HFFc6 (cell line): ENCODE measurements at places on chromosomes 11 and 22. TPM values are rescaled to one million over a fixed set of nuclear protein-coding genes. Genes with fewer than 3 reads are reported as not detected.
A peak's percentile ranks its signal among the peaks of the same experiment; 100 is the strongest.

- DNase-seq: no peak
Measured at GRCh38 chr22:27537501-27537900, 264.1 kb downstream of the MN1 start.

- DNase-seq: no peak
Measured at GRCh38 chr11:1846453-1846932, 6.4 kb upstream of the LSP1 start.

DNA sequence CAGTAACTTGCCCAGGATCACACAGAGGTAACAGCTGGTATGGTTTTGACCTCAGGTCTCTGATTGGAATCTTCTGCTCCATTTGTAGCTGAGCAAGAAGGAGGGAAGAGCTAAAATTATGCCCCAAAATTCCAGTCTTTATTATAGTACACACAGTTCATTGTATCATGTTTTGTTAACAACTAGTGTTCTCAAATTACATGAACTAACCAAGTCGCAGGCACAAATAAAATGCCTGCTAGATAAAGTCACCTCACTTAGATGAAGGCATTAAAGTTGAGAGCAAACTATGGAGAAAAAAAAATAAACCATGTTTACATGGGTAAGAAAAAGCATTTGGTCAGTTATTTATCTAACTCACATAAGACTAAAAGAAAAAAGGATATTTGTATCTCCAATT, 58.8 kb downstream of the PDGFD start:
- DNase-seq: peak; percentile 14

GRCh38 chr22:19961201-19961580, 19.6 kb upstream of the TXNRD2 start:
- no peak for DNase-seq

GRCh38 chr11:35923452-35923851, 20.4 kb upstream of the LDLRAD3 start:
- no peak for DNase-seq

- peak; percentile 69 for DNase-seq
Measured at GRCh38 chr22:45577746-45578523, 75.3 kb downstream of the FBLN1 start.

DNA sequence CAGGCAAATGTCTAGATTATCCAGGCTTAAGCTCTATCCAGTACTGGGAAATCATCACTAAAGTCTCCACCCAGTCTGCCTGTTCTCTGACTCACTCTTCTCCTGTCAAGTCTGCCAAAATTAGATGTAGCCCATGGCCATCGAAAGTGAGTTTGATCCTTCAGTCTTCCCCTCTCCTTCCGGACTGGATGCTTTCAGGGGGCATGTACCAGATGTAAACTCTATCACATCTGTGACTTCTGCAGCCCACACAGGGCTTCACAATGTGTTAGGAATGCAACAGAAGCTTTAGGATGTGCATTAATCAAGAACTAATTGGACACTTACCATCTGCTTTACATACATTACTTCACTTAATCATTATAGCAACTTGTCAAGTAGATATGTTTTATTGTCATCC, 12.3 kb downstream of the ME3 start:
- DNase-seq: peak; percentile 55

DNA sequence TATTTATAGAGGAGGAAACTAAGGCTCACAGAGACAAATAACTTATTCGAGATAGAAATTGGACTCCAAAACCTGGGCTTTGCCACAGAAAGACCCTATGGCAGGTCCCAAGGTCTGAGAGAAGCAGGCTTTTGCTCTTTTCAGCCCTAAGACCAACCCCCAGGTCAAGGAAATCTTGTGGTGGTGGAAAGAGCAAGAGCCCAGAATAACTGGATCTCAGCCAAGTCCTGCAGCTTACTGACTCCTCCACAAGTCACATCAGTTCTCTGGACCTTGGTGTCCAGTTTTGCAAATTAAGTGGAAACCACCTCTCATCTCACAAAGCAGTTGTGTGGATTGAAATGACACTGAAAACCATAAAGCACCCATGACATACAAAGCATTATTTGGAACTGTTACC, 122.2 kb downstream of the C11orf58 start:
- DNase-seq: no peak

DNA sequence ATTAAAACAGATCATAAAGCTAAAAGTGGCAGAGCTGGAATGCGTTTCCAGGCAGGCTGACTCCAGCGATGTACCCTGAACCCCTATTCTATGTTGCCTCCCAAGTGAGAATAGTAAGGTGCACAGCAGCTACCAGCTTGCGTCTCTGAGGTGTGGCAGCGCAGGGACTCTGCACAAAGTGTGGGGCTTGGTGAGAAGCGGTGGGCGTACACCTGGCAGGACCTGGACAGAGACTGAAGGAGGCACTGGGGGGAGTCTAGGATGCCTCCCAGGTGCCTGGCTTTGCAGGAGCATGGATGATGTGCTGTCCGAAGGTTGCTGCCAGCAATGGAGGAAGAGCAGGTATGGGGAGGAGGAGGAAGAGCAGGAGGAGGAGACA, 42.9 kb downstream of the AMPD3 start:
- no peak for DNase-seq

DNA sequence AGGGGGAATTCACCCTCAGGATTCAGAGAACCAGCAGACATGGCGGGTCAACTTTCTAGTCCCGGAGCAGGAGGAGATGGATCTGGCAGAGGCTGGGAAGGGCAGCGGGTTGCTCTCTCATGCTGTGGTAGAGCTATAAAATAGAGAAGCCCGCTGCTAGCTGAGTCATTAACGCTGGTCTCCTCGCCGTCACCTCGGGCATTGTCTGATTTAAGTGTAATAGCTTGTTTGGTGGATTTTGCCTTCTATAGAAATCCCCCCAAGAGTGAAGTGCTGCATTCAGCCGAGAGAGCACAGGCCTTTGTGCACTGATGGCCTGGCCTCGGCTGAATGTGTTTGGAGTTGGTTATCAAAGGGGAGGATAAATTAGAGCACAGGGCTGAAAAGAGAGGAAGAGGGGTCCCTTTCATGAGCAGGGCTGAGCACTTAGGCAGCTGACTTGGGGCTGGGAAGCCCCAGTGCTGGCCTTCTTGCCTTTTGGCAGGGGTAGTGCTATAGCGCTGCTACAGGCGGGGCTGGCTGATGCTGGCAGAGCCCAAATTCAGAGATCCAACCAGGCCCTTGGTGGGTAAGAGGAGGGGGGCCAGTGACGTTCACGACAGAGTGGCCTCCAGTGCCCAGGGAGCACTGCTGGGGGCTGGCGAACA, 161.1 kb upstream of the CADM1 start:
- no peak for DNase-seq

GRCh38 chr11:58770166-58770565, 38.4 kb upstream of the GLYAT start:
- DNase-seq: no peak

- no peak for DNase-seq
Measured at GRCh38 chr11:130774703-130775102, 141.6 kb downstream of the SNX19 start.

GRCh38 chr11:117824571-117825537, at the start of gene FXYD2:
FXYD2 (minus strand) TSS chr11:117824744; CDS start chr11:117824678, 66 bp downstream.
- no peak for DNase-seq

DNA sequence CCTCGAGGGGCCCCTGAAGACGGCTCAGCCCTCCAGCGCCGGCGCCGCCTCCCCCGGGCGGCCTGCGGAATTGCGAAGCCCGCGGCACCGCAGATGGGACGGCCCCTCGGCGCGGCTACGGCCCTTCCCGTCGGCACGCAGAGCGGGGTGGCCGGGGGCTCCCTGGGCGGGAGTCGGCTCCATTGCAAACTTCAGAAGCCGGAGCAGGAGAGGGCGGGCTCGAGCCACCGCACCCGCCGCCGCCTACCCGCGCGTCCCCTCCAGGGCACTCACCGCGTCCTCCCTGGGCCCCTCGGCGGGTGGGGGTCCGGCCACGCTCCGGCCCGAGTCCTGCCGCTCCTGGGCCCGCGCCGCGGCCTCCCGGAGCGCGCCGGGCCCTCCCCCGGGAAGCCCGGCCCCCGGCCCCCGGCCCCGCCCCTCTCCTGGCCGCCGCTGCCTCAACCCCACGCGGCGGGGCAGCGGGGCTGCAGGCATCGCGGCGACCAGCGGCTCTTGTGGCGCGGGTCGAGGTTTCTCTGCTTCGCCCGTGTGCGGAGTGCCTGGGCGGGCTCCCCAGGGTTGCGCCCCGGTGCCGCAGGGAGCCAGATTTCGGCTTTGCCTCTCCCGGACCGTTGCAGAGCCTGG, at the start of gene PACSIN3:
Gene PACSIN3, minus strand, starts transcription at position 359 of the 624 bp plus-strand sequence. CDS start 3,707 bp downstream, outside the sequence.
- DNase-seq: no peak

GRCh38 chr11:11032066-11032465, 174.2 kb upstream of the ZBED5 start:
- DNase-seq: no peak

DNA sequence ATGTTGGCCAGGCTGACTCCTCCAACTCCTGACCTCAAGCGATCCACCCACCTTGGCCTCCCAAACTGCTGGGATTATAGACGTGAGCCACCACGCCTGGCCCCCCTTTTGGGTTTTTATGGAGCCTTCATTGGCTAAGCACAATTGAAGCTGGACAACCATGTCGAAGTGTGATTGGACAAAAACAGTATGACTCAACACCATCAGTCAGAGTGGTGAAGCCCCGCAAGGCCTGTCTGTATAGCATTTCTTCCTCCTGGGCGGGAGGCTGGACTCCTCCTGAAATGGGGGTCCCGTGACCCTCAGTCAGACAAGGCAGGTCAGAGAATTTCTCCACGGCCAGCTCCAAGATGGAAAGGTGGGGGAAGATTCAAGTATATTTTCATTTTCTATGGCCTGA, 3.1 kb upstream of the PARVB start:
- no peak for DNase-seq

DNA sequence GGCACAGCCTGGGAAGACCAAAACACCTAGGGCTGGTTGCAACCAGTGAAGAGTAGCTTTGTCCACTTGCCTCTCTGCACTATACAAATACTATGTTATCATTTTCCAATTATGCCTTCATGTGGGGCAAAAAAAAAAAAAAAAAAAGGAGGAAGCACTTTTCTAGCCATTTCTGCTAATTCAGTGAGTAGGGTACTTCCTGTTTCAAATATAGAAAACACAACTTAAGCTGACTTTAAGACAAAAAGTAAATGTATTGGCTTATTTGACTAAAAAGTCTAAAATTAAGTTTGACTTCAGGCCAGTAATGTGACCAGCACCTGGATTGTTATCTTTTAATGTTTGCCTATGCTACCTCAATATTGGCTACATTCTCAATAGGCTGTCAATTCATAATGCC, 15.3 kb downstream of the CCDC73 start:
- DNase-seq: no peak

DNA sequence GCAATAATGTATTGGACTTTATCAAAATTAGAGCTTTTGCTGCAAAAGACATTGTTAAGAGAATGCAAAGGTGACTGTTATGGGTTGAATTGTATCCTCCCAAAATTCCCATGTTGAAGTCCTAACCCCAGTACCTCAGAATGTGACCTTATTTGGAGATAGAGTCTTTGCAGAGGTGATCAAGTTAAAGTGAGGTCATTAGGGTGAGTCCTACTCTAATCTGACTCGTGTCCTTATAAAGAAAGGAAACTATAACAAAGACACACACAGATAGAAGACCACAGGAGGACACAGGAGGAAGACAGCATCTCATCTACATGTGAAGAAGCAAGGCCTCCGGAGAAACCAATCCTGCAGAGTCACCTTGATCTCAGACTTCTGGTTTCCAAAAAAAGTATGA, 1011.2 kb downstream of the TBC1D22A start:
- DNase-seq: no peak

GRCh38 chr11:76759092-76759491, 24.1 kb upstream of the TSKU start:
- no peak for DNase-seq

DNA sequence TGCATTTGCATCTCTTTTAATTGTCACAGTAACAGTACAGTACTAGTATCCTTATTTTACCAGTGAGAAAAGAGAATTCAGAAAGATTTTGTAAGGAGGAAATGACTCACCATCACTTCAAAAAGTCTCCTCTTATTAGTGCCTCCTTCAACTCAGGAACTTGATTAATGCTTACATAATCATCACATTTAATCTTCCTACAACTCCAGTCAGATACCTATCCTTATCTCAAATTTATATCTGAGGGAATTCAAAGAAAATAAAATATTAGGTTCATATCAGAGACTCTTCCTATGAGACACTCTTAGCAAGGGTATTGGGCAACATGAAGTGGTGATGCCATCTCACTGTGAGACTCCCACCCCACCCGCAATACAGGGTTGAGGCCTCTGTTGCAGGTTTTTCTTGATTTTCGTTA, 26.1 kb upstream of the CTSC start:
- peak; percentile 24 for DNase-seq

DNA sequence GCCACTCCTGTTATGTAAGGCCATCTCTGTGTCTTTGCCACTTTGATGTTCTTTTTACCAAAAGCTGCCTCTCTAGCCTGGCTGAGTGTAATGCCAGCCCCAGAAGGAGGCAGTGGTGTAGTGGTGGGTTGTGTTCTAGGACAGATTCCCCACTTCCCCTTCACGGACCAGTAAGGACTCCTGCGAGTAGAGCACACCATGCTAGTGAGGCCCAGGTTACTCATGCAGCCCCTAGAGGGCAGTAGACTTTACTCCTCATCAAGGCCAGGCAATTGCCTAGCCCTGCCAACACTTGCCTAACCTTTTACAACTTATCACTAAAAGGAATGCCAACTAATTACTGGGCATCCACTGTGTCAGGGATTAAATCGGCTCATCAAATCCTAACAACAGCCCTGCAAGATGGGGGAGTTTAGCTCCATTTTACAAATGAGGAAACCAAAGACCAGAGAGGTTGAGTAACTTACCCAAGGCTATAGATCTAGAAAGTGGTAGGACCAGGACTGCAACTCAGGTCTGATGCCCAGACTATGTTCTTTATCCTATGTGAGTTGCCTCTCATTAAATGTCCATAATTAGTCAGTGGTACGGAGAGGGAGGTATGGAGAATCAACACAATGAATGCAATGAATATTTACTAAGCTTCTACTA, 75.3 kb downstream of the APIP start:
- no peak for DNase-seq

Gene SLN
- not detected in 3 replicates for total RNA-seq

Gene PLA2G3
- not detected in 3 replicates for total RNA-seq

Gene CYP2R1
- 0.77 and 3.1 TPM in 2 replicates for total RNA-seq

Gene FOLR2
- not detected in 3 replicates for total RNA-seq

Gene SCGB1D2
- total RNA-seq: not detected in 3 replicates

Gene CCDC188
- 0.24 to 2.3 TPM (median 0.54 TPM) in 3 replicates for total RNA-seq

Gene SOX10
- total RNA-seq: not detected in 3 replicates

Gene MAJIN
- not detected in 3 replicates for total RNA-seq

Gene OR8K5
- total RNA-seq: not detected in 3 replicates

Gene DENND6B
- 2.1 to 3.7 TPM (median 3.3 TPM) in 3 replicates for total RNA-seq
